EL (cell line): ENCODE measurements at places on chromosomes 5 and 9.
A peak's percentile ranks its signal among the peaks of the same experiment; 100 is the strongest.

GRCh38 chr5:105952875-105953274 lies 1717.9 kb downstream of the EFNA5 start:
- DNase-seq, result no peak

GRCh38 chr9:88820055-88820454 lies 171.2 kb upstream of the S1PR3 start:
- no peak for DNase-seq

DNA sequence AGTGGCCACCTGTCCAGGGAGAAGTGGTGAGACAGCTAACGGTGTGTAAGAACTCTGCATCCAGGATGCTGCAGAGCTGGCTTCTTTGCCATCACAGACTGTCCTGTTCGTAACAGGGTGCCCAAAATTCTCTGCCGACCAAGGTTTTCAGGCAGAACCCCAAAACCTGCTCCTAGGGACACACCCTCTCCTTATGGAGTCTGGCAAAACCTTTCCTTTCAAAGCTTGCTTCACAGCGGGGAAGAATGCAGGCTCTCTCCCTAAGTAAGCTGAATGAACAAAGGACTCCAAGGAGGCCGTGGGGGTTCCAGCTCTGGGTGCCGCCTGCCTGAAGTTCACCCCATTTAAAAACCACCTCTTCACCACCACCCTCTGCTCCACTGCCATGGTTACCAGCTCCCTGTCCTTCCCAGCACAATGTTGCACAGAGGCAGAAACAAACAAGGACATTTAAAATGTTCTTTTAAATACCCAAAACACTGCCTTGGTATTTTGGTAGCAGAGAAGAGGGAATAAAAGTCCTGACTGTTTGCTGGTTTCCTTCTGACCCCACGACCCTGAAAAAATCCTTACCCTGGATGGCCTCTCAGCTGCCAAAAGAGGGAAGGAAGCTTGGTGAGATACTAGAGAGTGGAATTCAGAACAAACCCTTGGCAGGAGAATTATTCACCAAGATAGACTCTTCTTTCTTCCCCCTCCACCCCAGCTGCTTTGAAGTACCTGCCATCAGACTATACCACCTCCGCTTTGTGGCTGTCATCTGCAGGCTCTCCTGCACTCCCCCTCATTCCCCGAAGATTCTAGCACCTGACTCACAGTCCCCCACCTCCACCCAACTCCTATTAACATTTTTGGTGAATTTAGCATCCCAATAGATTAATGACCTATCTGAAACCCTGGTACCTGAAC lies 7.1 kb upstream of the KLF9 start:
- DNase-seq, result peak; percentile 59

DNA sequence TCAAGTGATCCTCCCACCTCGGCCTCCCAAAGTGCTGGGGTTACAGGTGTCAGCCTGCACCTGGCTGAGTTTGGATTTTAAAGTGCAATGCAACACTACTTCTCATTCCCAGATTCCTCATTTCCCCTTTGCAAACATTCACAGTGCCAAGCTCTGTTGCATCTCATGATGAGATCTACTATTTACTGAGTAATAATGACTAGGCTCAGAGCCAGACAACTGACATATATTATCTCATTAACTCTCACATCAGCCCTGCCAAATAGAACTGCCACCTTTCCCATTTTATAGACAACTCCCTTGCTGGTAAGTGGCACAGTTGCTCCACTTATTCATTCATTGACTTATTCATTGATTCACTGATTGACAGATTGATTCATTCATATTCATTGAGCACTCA lies 7.0 kb downstream of the PDE6A start:
- DNase-seq, result peak; percentile 50

GRCh38 chr5:59673438-59674058 lies 220.0 kb downstream of the PDE4D start:
- peak; percentile 57 for DNase-seq

- no peak for DNase-seq
Measured at GRCh38 chr5:16666883-16667398, 50.1 kb upstream of the RETREG1 start.

- DNase-seq, result peak; percentile 66
Measured at GRCh38 chr9:96136992-96137670, 164.8 kb downstream of the HSD17B3 start.

DNA sequence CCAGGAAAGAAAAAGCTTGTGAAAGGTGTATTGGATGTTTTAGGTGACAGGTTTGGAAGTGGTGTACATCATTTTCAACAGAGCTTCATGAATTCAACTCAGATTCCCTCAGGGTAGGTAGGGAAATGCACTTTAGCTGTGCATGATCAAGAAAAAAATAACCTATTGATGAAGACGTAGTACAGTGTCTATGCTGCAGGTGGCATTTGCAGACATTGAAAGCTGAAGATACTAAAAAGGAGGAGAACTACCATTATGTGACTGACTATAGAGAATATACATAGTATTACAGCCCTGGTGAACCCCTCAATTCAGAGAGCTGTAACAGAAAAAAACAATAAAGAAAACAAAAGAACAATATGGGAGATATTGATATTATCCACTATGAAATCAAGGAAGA lies 2344.7 kb upstream of the ACO1 start:
- no peak for DNase-seq

GRCh38 chr5:139637438-139638089 lies 10.6 kb upstream of the CXXC5 start:
- DNase-seq, result peak; percentile 82

DNA sequence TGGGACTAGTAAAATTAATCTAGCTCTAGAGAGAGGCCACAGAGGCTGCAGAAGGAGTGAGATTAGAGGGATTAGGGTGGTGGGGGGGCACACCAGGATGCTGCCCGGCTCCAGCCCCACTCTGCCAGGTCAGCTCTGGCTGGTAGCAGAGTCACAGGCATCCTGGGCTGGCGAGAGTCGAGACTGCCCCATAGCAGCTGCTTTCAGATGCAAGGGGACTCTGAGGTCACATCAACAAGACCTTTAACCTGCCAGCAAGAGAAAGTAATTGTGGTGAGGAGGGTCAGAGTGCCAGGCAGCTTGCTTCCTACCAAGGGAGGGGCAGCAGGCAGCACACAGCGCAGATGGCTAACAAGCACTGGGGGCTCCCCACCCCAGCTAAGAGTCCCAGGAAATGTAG lies 7.5 kb downstream of the EPB41L4B start:
- DNase-seq, result no peak

DNA sequence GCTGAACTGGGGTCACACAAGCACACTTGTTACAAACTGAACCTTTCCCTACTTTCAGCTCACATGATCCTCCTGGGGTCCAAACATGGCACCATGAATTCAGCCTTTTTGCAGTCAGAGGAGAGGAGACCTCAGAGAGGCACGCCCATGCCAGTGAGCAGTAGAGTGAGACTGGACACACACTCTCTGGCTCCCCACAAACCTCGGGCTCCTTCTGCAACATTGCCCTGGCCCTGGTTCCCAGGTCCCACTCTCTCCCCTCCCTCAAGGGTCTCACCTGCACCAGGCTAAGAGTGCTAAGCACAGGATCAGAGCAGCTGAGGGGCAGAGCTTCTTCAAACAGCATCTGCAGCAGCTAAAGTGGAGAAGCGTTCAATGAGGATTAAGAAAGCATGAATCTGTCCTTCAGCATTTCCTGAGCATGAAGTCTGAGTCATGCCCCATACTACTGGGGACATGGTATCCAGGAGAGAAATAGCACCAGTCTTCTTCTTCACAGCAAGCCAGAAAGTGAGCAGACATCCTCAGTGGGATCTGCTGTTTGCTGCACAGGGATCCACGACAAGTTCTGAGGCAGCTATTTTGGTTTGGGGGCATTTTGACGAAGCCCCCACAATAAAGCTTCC lies 27.2 kb downstream of the SLC35A4 start:
- DNase-seq, result peak; percentile 54

- peak; percentile 50 for DNase-seq
Measured at GRCh38 chr9:94801681-94802080, 75.2 kb downstream of the AOPEP start.

- peak; percentile 21 for DNase-seq
Measured at GRCh38 chr9:121634329-121635261, 16.8 kb upstream of the DAB2IP start.

GRCh38 chr5:179553875-179554274 lies 3.5 kb downstream of the RUFY1 start:
- DNase-seq, result peak; percentile 79

GRCh38 chr9:73050065-73050816 lies 97.4 kb upstream of the ALDH1A1 start:
- DNase-seq, result peak; percentile 60

DNA sequence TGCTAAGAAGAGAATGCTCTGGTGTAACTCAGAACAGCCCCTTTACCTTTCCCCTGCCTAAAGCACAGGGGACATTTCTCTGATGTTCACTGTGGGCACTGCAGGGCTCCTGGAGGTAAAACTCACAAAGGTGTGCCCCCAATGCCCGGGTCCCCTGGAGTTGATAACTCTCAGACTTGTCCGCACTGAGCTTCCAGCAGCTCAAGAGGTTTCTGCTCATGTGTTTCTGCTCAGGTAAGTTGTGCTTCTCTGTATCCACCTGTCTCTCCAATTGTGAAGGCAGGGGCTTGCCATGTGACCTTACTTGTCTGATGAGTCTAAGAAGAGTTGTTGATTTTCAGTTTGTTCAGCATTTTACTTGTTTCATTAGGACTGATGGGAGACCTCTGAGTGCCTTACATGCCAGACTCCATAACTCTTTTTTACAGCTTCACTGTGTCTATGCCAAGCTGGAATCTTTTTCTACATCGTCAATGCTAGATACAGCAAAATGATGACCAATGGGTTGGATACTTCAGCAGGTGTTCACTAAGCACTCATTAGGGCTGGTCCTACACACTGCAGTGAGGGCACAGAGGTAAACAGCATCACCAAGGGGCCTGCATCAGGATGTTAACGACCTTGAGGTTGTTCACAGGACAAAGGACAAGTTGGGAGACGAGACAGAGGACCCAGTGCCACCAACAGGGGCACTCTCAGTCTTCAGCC lies 56.4 kb downstream of the MRPL36 start:
- no peak for DNase-seq

DNA sequence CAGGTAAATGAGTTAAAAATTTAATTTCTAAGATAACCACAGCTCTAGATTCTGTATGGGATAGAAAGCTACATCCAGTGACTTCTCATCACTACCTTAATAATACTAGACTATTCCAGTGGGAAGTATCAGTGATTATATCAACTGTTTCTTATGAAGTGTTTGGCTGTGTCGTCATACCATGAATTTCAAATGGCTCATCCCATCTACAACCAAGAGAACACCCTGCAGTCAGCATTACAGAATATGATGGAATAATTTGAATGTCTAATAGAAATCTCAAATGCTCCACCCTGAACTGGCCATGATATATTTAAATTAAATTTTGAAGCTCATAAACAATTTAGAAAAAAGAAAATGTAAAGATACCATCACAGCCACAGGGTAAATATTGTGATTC lies 245.0 kb downstream of the ADAMTSL1 start:
- no peak for DNase-seq

GRCh38 chr9:117555964-117556629 lies 141.2 kb upstream of the ASTN2 start:
- DNase-seq, result peak; percentile 53

GRCh38 chr5:152256580-152256979 lies 148.5 kb downstream of the NMUR2 start:
- DNase-seq, result no peak

GRCh38 chr9:77743386-77743785 lies 95.3 kb upstream of the GNA14 start:
- DNase-seq, result peak; percentile 14

DNA sequence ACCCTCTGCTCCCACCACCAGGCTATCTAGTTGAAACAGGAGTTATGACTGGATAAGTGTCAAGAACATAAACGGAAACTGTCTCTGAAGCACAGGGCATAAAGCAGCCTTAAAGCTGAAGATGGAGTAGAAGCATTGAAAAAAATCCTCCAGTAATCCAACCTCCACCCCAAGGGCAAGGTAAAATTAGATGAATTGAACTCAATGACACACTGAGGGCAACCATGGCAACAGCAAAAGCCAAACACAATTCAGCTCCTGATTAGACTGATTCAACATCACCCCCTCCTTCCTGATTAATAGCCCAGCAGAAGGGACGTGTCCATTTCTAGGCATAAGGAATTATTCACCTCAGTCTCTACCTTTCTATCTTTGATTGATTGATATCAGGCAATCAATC lies 183.2 kb upstream of the MAP3K1 start:
- DNase-seq, result no peak

DNA sequence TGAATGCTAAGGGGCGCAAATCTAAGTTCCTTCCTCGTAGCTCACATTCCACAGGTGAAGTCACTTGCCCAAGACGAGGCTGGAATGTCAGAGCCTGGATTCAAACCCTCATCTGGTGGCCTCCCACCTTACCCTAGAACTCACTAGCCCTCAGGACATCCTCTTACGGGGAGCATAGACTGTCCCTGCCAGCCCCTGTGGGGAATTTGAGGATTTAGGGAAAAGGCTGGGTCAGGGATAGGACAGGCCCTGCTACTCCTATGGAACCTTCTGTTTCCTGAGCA lies 45.0 kb downstream of the IRF1 start:
- no peak for DNase-seq

- peak; percentile 80 for DNase-seq
Measured at GRCh38 chr9:136119061-136119882, 597 bp upstream of the TMEM250 start.

GRCh38 chr5:167452136-167452535 lies 839.3 kb upstream of the WWC1 start:
- peak; percentile 1 for DNase-seq

- DNase-seq, result no peak
Measured at GRCh38 chr5:158619083-158619788, 480.5 kb downstream of the EBF1 start.

GRCh38 chr5:93192087-93192486 lies 388.9 kb downstream of the NR2F1-AS1 start:
- peak; percentile 94 for DNase-seq

DNA sequence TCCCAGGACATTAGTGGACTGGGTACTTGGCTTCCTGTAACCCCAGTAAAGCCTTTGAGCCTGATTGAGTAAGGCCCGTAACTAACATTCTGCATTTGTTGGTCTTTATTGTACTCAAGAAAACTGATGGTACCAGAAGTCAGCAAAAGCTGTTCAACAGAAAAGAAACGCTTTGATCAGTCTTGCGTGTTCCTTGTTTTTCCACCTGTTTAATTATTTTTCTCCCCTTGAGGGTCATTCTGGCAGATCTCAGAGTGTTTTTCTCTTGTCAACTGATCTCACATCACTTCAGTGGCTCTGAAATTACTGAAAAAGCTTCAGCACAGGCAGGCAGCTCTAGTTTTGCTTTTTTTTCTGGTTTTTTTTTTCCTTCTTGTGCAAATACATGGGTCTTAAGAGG lies 6.1 kb upstream of the TMEM268 start:
- no peak for DNase-seq

- DNase-seq, result peak; percentile 31
Measured at GRCh38 chr5:125835293-125836172, 587.7 kb upstream of the GRAMD2B start.

- peak; percentile 97 for DNase-seq
Measured at GRCh38 chr5:149257889-149258705, 13.6 kb upstream of the AFAP1L1 start.

- DNase-seq, result no peak
Measured at GRCh38 chr9:121107881-121108280, 33.1 kb downstream of the CNTRL start.

DNA sequence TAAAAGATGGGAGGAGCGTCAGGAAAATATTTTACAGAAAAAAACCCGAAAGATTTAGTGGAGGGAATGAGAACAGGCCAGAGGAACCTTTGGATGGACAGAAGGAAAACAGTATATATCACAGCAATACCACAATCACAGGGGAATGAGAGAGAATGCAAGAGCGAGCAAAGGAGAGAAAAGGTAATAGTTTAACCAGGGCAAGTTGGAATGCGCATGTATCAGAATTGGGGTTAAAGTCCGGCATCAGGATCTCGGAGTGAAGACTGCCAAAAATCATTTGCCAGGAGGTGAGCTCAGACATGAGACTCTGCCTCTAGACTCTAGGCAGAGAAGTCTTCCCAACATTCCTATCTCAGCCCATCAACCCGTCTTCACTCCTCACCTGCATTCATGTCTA lies 36.8 kb downstream of the PCDHGC5 start:
- DNase-seq, result no peak
